ENCODE measurements at places on chromosomes 13 and 19.
A peak's percentile ranks its signal among the peaks of the same experiment; 100 is the strongest.

GRCh38 chr13:22108283-22108942 is 437.5 kb downstream of the FGF9 start:
- no peak for DNase-seq

DNA sequence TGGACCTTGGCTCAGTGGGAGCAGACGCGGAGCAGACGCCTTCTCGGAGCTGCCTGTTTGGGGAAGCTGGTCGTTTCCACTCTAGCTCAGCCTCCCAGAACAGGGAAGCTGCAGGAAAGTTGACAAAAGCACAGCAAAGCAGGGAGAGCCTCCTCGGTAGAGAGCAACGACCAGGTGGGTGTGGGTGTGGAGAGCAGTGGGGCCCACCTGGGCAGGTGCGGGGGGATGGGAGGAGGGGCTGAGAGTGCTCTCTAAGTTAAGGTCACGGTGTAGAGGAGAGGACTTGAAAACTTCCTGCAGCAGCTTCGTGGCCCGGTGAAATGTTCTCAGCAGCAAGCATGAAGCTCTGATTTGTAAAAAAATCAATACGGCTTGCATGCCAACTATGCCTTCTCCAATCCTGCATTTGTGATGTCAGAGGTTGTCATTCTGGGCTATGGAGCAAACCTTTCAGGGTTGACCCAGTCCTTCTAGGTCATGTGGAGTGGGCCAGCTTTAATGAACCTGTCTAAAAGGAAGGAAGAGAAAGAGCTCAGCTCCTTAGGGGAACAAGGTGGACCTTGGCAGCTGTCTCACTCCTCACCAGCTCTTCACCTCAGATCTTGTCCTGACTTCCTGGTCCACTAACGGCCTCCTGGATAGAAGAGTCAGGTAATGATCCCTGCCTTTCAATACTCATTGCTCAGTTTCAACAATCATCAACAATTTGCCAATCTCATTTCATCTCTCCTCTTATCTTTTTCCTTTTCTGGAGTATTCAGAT is 85.8 kb upstream of the UBL3 start:
- DNase-seq = peak; percentile 16

DNA sequence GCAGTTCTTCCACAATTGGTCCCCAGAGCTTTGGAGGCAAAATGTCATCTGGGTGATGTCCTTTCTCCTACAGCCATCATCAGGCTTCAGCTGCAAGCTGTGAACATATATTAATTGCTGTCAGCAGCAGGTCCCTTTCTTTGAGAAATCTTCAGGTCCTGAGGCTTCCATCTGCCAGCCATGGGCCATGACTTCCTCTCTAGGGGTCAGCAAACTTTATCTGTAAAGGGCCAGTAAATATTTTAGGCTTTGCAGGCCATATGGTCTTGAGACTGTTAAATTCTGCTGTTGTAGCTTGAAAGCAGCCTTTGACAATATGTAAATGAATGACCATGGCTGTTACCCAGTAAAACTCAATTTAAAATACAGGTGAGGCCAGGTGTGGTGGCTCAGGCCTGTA is 27.1 kb downstream of the SERP2 start:
- DNase-seq = no peak

- no peak for DNase-seq
These were observed 46.4 kb downstream of the AP1M1 start for GRCh38 chr19:16244091-16244490.

GRCh38 chr13:19596960-19597361 is 35.6 kb upstream of the TPTE2 start:
- no peak for DNase-seq

DNA sequence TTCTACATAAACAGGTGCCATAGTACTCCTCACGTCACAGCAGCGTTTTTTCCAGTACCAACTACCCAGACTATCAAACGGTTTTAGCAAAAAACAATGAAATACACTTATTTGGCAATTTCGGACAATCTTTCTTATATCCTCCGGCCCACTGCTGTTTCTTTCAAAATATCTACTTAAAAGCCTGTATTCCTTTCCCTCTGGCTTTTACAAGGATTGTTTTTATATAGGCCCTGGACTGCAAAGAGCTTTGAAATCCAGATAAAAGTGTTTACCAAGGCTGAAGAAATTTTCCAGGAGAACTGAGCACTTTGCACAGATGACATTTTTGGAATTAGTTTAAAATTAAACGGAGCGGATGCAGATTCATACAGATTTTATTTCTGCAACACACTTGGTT is 255.9 kb upstream of the STARD13 start:
- DNase-seq = no peak

DNA sequence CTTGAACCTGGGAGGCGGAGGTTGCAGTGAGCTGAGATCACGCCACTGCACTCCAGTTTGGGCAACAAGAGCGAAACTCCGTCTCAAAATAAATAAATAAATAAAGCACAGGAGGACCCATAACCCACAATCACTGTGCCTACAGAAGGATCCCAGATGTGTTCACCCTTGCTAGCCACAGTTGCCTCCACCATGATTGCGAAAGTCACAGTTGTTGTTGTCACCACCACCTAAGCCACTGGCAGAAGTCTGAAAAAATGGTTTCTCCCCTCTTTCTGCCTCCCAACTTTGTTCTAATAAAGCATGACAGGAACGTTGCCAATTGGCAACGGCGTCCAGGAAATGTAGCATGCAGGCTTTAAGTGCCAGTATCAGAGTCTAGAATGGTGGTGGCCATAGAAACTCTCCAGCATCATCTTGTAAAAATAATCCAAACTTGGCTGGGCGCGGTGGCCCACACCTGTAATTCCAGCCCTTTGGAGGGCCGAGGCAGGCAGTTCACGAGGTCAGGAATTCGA is 2.2 kb upstream of the EPS15L1 start:
- DNase-seq = no peak

- DNase-seq = no peak
These were observed 10.2 kb downstream of the OXGR1 start for GRCh38 chr13:96984051-96984508.

GRCh38 chr19:39524495-39524894 is 8.2 kb downstream of the EID2B start:
- no peak for DNase-seq

DNA sequence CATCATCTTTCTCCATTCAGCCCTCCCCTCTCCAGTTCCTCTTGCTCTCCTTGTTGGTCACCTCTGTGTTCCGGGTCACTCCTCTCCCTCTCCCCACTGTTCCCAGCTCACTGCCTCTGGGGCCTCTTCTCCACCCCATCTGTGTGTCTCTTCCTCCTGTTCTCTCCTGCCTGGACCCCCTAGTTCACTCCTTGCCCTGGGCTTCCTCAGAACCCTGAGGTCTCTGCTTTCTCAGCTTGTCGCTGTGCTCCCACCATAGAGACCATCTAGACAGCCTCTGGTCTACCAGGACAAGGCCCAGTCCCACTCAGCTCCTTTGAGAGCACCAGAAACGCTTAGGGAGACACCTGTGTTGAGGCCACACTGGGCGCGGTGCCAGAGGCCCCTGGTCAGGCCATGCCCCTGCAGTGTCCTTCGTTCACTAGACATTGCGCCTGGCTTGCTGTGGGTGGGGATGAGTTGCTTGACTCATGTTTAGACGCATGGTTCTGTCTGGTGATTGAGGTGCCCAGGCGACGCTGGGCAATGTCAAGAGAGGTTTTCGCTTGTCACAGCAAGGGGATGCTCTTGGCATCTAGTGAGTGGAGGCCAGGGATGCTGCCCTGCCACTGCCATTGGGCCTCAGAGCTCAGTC is 4.8 kb downstream of the LENG9 start:
- no peak for DNase-seq

GRCh38 chr13:106602178-106602577 is 34.2 kb upstream of the ARGLU1 start:
- DNase-seq = no peak

Data from activated naive CD4-positive, alpha-beta T cell treated with anti-CD3 and anti-CD28 coated beads, Interleukin-2, amount 50 U/mL, for 16 hours (primary cell).